GM06990 (cell line): ENCODE measurements at places on chromosomes 7 and 10.

DNA sequence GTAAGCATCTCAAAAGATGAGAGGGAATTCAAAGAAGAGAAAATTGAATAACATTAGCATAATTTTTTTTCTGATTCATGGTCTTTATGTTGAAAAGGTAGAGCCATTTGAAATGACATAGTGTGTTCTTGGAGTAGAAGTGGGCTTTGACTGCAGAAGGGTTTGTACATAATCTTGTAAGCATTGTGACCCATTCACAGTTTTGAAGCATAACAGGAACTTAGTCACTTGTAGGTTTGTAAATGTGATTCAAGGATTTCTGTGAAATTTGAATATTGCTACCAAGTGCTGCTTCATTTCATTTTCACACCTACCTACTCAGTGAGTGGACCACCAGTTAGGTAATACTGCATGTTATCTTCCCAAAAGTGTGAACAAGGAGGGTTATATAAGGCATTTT, 68.6 kb downstream of the PON1 start:
- no peak for DNase-seq

GRCh38 chr7:33130184-33130583, 820 bp downstream of the BBS9 start:
- DNase-seq: no peak

- DNase-seq: no peak
Observed at GRCh38 chr10:43653746-43654145, 5.1 kb upstream of the ZNF32 start.

GRCh38 chr10:101933976-101934375, 90.4 kb upstream of the KCNIP2 start:
- no peak for DNase-seq

- no peak for DNase-seq
Observed at GRCh38 chr10:100829933-100830727, 82.6 kb upstream of the SLF2 start.

DNA sequence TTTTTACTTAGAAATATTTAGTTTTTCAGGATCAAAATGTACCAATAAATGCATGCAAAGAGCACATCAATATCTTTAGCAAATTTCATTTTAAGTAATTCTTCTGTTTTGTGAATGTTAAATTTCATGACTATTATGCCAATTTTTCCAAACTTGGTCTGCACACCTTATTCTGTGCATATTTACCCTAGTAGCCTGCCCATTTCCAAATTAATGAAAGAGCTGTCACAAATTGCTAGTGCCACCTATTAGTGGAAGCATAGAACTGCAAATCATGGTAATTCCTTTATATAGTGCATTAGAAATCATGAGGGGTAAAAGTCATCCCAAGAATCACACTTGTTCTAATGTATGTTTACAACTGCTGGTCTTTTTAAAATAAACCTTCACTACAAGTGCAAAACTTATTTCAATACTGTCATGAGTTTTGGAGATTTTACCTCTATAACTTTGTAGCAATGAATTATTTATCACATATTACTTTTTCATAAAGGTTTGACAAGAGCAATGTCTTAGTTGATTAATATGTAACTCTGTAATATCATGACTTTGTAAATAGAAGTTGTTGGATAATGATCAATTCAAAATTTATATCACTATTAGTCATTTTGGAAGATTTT, 5.7 kb downstream of the SEMA3A start:
- no peak for DNase-seq

DNA sequence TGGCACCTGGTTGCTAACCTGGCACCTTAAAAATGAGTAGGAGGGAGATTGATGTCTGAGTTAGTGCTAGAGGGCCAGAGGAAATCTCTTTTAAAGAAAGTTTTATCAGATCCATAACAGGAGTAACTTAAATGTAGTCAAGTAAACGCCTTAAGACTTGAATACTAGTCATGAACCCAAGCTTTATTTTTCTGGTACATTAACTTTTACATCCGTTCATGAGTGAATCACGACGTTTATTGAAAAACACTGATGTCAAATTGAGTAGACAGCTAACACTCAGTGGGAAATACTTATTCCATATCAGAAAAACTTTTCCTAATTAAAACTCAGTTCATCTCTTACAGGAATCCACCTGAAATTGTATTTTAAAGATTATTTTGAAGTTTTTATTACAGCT, 6.9 kb upstream of the LAMB1 start:
- no peak for DNase-seq

DNA sequence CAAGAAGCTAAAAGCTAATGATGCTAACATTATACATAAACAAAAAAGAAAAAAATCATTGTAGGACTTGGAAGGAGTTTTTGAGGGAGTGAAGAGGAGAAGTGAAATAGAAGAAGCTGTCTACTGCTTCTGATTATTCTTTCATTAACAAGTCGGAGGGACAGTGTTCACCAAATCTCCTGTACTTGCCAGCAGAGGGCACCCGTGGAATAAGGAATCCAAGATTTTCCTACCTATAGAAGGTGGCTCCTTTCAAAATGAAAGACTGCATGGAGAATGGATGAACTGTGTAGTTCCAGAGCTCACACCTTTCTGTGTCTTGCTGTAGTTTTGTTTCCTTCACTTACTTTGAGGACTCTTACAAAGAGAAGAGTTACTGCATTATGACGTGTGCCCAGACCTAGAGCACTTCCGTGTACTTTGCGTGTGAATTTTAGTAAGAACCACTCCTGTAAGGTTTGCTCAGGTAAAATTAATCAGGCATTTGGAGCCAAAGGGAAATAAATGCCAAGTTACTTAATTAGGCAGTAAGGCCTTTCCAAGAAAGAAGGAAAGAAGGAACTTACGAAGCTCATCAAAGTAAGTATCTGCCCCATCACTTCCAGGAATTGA, 145.1 kb downstream of the SEMA3D start:
- DNase-seq: no peak

GRCh38 chr7:153887749-153888569, 164.2 kb upstream of the DPP6 start:
- no peak for DNase-seq

DNA sequence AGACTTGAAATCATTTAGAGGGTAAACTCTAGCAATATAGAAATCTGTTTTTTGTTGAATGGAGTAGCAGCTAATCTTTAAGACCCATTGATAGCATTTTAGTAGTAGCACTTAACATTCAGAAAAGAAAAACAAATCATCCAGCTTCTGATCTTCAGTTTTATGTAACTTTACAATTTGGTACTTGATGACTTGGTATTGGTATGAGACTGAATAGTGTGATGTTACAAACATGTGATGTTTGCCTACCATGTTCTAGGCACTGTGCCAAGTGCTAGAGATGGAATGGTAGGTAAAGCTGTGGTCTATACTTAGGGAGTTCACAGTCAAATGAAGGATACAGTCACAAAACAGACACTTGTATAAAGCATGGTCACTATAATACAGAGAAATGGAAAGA, 21.3 kb downstream of the ZEB1 start:
- no peak for DNase-seq

DNA sequence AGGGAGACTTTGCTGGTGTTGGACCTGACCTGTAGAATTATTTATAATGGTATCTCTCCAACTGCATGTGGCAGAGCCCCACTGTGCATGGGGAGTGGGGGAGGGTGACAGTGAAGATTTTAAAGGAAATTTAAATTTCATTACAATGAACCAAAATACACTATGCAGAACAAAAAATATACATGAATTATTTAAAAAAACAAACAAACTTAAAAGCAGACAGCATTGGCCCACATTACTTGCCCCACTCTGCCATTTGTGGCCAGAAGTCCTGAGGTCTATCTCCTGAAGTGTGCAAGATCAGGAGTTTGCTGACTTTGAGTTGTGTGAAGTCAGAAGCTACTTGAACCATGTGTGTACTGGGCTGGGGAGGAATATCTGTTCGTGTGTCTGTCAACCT, 40.5 kb downstream of the AP3M1 start:
- DNase-seq: no peak

DNA sequence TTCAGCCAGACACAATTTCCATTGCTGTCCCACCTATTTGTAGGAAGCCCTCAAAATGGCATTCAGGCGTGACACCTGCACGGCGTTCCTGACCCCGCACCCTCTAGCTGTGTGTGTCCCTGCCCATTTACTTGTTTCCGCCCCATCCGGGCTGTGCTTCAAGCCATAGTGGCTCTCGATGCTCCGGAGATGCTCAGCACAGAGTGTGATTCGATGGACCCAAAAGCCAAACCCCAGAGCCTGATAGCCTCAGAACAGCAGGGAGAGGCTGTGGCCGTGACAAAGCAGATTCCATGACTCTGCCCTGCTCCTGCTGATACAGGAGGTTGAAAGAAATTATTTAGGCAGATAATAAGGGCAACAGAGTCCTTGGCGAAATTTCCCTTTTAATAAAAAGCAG, 13.4 kb downstream of the BUD31 start:
- DNase-seq: no peak

- DNase-seq: no peak
Observed at GRCh38 chr10:52951824-52952223, 179.2 kb upstream of the MBL2 start.

DNA sequence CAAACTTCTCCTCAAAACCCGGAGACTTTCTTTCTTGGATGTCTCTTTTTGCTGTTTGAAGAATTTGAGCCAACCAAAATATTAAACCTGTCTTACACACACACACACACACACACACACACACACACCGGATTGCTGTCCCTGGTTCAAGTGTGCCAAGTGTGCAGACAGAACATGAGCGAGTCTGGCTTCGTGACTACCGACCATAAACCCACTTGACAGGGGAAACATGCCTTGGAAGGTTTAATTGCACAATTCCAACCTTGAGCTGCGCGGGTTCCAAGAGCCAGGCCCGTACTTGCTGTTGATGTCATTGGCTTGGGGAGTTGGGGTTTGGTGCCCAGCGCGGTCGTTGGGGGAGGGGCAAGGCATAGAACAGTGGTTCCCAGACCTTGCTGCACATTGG, 1.7 kb downstream of the EGFR start:
- no peak for DNase-seq

DNA sequence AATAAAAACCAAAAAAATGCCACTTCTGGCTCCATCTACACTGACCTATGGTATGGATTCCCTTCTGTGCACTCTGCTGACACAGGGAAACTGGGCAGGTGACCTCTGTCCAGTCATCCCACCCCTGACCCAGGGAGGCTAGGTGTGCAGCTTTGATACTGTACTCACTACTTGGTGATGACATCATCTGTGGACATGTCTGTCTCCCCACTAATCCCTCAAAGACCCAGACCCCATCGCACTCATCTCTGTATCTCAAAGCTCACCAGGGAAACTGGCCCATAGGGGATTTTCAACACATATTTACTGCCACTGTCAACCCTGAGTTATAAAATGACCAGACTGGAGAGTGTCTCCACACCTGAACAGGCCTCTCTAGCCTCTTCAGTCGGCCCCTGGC, 10.6 kb downstream of the SGMS1 start:
- DNase-seq: no peak

- DNase-seq: no peak
Observed at GRCh38 chr7:132108563-132108962, 467.7 kb downstream of the PLXNA4 start.

GRCh38 chr10:93874309-93875031, 19.3 kb upstream of the SLC35G1 start:
- DNase-seq: no peak

GRCh38 chr10:34726862-34727261, 88.2 kb downstream of the PARD3 start:
- DNase-seq: no peak
